ENCODE measurements at places on chromosomes 4 and X.

DNA sequence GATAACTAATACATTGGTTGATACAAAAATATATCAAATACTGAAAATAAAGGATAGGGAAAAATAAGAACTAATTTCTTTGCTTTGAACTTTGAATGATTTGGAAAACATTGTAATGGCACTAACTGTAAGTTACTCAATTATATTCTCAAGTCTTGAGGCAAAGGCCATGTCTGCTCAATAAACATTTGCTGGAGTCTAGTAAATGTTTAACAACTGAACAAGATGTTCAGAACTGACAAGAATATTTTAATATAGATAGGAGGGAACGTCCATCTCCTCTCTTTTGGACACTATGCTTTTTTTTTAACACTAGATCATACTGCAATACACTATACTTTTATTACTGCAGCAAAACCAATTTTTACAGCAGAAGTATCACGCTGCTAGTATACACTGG, 76.2 kb downstream of the PRSS12 start:
- no peak for DNase-seq

DNA sequence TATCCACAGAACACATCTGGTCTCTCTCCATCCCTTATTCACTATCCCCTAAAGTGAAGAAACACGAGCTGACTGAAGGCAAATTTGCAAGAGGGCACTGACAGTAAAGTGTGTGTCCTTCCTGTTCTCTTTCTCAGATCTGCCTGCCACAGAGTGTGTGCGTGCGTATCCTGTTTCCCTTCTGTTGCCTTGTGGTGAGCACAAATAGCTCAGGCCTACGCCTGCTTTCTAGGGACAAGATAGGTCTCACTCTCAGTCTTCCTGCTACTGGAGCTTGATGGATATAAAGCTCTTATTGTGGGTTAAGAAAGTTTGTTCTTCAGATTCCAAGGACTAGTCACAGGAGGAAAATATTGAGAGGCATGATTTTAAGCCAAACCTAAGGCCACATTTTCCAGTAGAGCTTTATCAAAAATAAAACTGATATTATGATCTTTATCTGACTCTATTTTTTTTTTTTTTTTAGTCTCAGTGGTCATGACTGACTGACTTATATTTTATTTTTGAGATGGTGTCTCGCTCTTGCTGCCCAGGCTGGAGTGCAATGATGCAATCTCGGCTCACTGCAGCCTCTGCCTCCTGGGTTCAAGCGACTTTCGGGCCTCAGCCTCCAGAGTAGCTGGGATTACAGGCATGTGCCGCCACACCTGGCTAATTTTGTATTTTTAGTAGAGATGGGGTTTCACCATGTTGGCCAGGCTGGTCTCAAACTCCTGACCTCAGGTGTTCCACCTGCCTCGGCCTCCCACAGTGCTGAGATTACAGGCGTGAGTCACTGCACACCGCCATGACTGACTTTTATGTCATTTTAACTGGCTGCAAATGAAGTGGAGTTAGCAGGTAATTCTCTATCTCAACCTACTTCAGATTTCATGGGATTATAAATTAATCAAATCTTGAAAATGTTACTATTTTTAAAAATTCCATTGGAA, 140.3 kb upstream of the SH3RF1 start:
- peak; percentile 16 for DNase-seq

DNA sequence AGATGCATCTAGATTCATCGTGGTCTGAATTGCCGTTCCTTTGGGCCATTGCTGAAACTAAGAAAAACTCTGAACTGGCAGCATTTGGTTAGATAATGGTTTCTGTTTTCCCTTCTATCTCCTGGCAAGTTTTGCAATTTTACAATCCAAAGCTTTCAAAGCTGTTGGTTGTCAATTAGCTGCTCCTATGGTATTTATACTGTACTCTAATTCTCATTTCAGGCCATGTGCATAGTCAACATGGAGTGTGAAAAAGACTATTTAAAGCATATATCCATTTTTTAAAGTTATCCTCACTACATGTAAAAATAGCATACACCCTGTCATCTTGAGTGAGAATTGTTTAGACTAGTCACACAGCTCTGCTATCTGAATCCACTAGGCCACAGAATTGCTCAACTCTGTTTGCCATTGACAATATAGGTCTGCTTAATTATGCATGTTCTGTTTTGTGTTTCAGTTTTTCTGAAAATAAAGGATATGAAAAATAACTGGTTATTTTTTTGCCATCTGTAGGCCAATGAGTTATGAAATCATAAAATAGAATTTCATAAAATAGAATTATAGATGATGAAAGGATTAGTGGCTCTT, 27.7 kb upstream of the TEC start:
- DNase-seq: no peak

DNA sequence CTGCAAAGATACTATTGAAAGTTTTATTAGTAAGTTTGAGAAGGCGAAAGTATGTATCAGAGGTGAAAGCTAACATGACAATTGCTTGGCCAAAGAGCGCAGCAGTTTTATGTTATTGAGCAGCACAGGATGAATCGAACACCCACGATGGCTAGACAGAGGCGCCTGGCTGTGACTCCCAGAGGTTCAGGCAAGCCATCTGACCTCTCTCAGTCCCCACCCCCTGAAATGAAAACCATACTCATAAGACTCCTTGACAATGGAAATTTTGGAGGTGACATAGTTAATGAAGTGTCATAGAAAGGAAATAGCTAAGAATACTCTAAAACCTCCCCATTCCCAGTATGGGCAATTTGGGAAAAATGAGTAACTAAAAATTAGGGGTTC, 70.6 kb downstream of the MGST2 start:
- DNase-seq: no peak

GRCh38 chr4:110629780-110630687, 7.2 kb upstream of the PITX2 start:
- no peak for DNase-seq

- no peak for DNase-seq
These were observed 35.9 kb downstream of the F8A2 start for GRCh38 chrX:155417769-155418168.

DNA sequence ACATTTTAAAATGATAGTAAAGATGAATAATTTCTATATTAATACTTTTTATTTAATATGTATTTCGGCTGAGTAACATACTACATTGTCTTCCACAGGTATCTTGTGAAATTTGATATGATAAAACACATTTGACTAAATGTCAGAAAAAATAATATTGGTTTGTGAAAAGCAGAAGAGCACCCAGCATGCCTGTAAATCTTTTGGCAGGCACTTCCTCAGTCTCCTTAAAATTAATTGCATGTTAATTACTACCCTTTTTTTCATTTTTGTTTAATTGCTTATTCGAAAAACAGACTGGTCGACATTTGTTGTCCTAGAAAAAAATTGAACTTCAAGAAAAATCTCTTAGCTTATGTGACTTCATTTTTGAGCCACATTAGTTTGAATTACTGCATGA, 40.6 kb downstream of the CLCN3 start:
- DNase-seq: no peak

DNA sequence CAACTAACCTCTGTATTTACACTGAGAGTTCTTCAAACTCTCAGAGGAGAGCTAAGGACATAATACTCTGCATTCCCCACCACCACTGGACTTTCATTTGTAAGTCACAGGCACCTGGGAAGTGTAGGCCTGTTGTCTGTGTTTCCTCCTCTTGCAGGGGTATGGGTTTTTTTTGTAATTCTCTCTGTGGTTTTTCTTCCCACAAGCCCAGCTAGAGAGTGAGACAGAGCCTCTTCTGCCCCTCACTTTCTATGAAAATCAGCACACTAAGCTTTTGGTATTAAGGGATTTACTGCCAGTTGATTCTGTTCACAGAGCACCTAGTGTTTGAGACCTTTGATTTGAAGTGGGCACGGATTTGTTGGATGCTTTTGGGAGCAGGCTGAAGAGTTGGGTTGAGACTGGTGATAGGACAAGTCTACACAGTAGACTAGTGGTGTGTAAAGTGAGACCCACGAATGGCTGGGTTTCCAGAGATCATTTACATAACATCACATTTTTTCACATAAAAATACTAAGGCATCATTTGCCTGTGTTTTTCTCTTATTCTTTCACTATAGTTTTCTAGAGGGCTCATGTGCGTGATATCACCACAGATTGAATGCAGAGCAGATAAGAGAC, 28.9 kb upstream of the WDR17 start:
- DNase-seq: no peak

DNA sequence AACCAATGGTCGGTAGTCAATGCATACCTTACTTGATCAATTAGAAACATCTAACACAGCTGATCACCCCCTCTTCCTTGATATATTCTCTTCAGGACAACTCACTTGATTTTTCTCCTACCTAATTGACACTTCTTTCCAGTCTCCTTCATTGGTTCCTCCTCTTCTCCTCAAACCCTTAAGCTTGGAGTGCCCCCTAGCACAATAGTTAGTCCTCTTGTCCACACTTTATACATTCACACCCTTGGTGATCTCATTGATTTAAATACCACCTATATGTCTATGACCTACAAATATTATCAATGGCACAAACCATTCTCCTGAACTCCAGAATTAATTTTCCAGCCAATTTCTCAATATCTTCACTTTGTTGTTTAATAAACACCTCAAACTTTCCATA, 724.0 kb downstream of the ADGRL3 start:
- DNase-seq: no peak

- DNase-seq: peak; percentile 31
These were observed 46.3 kb downstream of the TEX13B start for GRCh38 chrX:107935664-107936433.

GRCh38 chrX:21798677-21799219, 40.7 kb upstream of the MBTPS2 start:
- DNase-seq: no peak

DNA sequence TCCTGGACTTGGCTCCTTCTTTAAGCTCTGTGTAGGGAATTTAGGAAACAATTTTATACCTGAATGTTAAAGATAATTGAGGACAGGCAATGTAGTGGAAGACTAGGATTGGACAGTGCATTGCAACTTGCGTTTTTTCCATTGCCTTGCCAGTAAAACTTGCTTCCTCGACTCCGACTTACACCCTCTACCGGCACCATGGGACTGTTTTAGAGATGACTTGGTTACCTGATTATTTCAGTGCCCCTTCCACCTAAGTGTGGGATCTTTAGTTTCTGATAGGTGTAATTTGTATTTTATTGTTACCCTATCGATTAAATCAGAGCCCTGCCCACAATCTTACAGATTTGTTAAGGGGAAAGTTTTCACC, 1.2 kb downstream of the PRPS1 start:
- DNase-seq: no peak

DNA sequence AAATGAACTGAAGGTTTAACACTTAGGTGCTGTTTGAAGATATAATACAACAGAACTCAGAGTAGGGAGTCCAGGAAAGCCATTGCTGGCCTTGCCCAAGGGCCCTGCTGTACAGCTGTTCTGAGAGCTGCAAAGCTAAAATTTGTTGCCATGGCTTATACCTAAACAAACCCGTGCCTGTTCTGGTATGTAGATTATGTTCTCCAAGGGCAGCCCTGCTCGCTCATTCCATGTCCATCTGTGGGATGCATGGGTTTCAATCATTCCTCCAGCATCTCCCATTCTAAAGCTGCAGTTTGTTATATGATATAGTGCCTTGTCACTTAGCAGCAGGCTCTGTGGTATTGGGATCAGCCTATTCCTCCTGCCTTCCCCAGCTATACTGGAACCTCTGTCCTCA, 80.8 kb upstream of the BMPR1B start:
- DNase-seq: no peak

DNA sequence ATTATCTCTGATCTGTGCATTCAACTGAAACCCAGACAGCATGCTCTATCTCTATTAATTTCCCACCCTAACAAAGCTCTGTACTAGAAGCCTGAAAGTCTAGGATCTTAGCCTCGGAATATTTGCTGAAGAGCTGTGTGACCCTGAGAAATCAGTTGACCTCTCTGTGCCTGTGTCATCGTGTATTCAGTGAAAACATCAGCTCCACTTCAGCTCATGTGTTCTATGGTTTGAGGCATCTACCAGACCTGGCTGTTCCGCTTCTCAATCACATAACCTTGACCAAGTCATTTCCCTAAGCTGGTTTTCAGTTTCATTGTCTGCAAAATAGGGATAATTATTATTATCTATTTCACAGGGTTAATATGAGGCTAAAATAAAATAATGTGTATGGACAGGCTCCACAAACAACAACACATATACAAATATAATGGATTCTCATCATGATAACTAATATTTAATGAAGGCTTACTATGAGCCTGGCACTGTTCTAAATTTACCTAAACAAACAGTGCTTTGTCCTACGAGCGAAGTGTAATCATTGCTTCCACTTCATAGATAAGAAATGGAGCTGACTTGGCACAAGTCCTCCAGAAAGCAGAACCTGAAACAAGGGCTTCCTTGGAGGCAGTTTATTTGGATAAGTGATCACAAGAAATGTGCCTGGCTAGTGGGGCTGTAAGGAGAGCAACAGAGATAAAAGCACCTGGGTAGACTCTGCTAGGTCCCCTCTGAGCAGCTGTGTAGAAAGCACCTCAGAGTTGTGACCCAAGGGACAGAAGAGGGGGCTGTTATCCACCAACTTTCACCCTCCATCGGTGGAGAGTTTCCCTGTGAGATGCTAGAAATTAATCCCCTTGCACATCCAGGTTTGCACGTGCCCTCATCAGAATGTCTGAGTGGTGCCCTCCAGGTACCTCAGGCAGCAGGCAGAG, 356.9 kb downstream of the RAB28 start:
- DNase-seq: no peak

DNA sequence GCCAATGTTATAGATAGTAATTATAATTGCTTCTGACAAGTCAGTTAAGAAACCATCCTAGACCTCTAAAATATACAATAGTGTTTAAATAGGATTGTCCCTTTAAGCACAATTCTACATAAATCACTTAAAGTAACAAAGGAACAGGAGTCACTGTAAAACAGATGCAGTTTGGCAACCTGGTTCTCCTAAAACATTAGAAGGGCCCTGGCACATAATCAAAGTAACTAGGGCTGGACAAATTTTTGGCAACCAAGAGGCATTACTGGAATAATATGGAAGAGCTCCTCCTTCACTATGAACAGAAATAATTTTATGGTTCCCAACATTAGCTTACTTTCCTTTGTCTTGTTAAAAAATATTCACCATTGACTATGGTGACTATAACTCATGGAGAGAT, 75.0 kb upstream of the CCDC160 start:
- no peak for DNase-seq

GRCh38 chrX:21373637-21374162, 518 bp upstream of the CNKSR2 start:
- no peak for DNase-seq

GRCh38 chrX:140712413-140713173, 3.0 kb downstream of the LINC00632 start:
- peak; percentile 51 for DNase-seq

GRCh38 chr4:161197912-161198311, 965.9 kb downstream of the FSTL5 start:
- no peak for DNase-seq
